ENCODE measurements at places on chromosomes 1 and 21.

- no peak for DNase-seq
Observed at GRCh38 chr1:47469390-47469759, 31.5 kb downstream of the FOXD2 start.

GRCh38 chr1:54404939-54405897 lies 976 bp downstream of the SSBP3 start:
- peak; percentile 33 for DNase-seq

DNA sequence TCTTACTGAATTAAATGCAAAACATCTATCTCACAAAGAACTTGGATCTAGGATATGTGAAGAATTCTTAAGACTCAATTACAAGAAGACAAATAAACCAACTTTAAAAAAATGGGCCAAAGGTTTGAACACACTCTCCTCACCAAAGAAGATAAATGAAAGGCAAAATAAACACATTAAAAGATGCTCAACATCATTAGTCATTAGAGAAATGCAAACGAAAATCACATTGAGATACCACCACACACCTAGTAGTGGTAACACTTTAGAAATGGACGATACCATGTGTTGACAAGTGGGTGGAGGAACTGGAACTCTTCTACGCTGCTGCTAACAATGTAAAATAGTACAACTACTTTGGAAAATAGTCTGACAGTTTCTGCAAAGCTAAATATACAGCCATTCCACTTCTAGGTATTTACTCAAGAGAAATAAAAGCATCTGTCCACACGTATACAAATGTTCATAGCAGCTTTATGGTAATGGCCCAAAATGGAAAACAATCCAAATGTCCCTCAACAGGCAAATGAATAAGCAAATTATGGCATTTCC lies 194.3 kb downstream of the RHOU start:
- no peak for DNase-seq

- DNase-seq, result no peak
Observed at GRCh38 chr1:43499898-43500297, 30.8 kb upstream of the PTPRF start.

DNA sequence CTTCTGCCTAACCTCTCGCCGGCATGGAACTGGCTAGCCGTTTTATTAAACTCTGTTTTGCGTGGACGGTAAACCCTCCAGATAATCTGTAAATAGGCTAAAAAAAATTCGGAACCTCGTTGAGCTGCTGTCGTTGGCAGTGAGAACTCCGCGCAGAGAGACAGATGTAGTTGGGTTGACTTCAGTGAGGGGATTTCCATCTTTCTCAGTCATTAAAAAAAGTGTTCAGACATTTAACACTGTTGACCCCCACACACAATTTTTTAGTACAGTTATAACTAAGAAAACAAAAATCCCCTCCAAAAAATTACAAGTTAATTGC lies 464 bp downstream of the PARK7 start:
- no peak for DNase-seq

GRCh38 chr1:43464681-43465504 lies 11.2 kb upstream of the HYI start:
- no peak for DNase-seq

GRCh38 chr1:27779122-27779521 lies 6.1 kb downstream of the STX12 start:
- no peak for DNase-seq

DNA sequence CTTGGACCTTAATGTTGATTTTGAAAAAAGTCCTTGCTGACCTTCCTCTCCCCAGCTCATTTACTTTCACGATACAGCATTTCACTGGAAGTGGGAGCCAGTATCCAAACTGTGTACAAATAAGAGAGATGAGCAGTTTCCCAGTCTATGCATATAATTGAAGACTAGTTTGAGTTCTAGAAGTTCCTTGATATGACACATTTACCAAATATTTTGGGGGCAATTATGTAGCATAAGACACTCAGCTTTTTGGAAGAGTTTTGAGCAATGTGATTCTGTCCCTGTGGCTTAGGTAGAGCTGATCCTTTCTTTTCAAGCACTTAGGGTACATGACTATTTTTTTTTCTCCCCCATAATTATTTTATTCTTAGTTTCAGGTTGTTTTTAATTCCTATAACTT lies 26.4 kb downstream of the GIPC2 start:
- DNase-seq, result no peak

DNA sequence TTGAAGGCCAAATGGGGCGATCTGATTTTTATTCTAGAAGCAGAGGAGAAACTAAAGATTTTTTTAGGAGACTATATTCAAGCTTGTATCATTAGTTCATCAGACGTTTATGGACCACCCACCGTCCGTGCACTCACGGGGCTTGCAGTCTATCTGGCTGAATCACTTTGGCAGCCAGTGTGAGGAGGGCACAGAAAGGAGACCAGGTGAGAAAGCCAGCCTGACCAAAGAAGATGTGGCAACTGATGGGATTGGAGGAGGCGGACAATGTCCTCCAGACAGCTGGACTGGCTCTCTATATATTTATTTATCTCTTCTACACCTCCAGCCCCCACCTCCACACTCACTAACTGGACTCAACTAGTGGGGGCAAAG lies 822 bp upstream of the ELOVL1 start:
- no peak for DNase-seq

DNA sequence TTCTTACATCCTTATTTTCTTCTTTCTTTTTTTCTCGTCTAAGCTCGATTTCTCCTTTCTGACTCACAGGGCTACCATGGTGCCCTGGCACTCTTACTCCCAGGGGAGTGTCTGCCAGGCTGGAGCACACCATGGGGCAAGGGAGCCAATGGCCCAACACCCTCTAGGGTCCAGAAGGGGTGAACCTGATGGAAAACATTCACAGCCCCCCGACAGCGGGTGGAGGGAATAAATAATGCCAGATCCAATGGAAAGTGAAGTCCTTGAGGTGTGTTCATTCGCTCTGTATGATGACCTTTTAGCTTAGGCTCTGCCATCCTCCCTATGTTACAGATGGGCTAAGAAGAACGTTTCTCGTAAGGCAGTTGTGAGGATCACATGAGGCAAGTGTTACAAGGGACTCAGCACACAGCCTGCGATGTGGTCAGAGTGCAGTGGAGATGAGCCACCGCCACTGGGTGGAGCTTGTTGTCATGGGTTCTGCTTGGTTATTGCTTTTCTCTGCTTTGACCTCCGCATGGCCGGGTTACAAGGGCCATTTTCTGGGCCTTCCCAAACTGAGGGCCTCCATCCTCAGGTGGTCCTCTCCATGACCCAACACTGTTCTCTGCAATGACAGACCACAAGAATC lies 3.5 kb upstream of the FCMR start:
- no peak for DNase-seq

All from endothelial cell (in vitro differentiated cells).